NCI-H446 (cell line): ENCODE measurements at places on chromosomes 6 and 20.
A peak's percentile ranks its signal among the peaks of the same experiment; 100 is the strongest.

DNA sequence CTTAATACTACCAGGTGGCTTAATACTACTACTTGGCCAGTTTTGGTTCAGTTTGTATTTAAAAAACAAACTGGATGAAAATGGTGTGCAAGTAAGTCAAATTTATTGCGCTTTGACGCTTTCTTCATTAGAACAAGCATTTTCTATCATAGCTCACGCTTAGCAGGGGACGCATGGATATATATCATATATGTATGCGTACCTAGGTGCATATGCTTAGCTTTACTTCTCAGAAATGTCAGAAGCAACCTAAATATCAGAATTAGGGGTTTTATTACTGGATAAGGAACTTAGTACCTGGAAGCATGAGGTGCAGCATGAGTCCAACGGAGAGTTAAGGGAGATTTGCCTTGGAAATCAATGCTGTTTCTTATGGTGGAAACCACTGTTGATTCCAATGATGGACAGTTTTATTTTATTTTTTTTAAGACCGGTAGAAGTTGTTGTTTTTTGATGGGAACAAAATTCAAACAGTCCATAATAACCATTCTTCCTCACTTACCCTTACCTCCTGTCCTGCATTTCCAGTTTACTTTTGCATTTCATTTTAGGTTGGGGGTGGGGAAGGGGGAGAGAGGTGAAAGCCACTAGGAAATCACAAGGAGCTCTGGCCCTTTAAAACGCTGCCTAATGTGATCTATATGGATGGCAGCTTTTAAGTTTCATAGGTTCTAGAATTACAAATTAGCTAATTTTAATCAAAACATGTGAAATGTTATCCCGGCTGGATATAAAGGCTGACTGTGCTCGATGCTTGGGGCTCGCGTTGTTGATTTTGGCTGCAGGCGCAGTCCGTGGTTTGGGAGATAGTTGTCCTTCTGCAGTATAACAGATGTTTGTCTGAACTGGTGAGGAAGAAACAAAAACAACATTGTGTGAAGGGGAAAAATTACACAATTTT is 2.1 kb downstream of the SOBP start:
- DNase-seq: peak; percentile 74

GRCh38 chr20:1912053-1912452 is 16.8 kb downstream of the SIRPA start:
- DNase-seq: no peak

GRCh38 chr6:149900620-149901443 is 2.9 kb upstream of the RAET1E start:
- no peak for DNase-seq

DNA sequence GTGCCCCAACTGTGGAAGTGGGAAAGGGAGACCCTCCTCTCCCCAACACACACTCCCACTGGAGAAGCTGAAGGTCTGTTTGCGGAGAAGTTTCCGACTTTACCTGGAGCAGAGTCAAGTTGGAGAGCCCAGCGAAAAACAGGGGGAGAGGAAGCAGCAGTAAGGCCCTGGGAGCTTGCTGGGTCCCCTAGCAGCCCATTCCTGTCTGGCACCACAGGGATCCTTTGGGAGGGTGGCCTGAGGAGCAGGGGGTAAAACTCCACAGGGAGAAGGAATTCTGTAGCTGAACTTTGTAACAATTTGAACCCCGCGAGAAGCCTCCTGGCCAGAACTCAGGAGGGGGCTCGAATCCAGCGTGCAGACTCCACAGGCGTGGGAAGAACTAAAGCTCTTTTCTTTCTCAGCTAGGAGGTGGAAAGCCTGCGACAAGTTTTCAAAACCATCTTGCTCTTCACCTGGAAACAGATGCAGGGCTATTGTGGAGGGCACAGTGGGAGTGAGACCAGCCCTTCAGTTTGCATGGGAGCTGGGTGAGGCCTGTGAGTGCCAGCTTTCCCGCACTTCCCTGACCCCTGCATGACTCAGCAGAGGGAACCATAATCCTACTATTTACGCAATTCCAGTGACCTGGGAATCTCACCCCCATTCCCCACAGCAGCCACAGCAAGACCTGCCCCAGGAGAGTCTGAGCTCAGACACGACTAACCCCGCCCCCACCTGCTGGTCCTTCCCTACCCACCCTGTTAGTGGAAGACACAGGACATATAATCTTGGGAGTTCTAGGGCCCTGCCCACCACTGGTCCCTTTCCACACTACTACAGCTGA is 25.8 kb downstream of the SERPINB9 start:
- DNase-seq: no peak

DNA sequence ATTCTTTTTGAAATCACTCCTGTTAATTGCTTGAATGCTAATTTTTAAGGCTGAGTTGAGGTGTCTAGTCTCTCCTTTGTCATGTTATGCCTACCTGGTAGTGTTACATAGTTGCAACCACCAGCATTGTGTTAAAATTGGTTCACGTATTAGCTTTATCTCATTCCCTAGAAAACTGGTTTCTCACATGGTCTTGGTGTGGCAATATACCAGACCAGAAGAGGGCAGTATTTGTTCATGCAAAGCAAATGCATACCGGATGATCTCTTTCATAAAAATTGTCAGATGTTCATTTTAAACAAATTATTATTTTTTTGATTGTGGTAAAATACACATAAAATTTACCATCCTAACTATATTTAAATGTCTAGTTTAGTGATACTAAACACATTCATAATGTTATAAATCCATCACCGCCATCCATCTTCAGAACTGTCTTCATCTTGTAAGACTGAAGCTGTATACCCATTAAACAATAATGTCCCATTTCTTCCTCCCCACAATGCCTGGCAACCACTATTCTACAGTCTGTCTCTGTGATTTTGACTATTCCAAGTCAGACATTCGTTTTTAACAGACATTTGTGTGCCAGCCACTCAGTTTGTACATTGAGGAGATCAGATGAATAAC is 92.8 kb downstream of the ATRN start:
- peak; percentile 67 for DNase-seq

DNA sequence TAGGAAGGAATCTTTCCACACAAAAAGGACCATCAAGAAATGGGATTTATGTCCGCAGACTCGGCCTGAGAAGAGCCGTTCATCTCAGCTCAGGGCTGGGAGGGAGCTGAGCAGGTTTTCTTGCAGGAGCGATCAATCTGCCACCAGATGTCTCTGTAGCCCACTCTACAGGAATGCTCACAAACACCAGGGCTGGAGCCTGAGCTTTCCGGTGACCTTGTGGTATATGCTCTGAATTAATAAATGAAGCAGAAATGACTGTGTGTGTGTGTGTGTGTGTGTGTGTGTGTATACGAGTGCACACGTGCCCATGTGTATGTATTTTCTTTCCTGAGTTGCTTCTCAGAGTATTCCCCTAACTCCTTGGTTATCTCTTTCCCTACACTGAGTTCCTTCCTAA is 12.0 kb downstream of the CD83 start:
- DNase-seq: peak; percentile 38

- no peak for DNase-seq
Observed at GRCh38 chr6:12479451-12479850, 189.3 kb downstream of the EDN1 start.

DNA sequence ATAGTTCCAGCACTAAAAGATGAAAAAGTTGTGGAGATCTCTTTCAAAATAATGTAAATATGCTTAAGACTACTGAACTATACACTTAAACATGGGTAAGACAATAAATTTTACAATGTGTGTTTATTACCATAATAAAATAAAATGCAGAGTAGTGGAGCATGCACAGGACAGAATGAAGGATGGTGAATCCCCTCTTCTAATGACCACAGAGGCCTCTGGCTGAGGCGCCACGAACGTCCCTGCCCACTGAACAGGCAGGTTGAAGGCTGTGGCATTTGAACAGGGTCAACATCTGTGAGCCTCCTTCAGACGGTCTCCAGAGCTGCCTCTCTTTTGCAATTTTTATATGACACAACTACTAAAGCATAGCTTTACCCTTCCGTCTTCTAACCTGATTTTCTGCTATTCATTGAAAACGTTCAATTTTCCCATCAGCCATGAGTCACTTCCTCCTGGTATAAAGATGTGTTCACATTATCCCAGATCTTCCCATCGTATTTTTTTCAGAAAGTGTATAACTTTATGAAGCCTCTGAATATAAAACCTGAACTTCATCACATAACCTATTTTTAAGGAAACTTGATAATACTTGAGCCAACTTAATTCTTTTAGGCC is 37.8 kb downstream of the ADGRF4 start:
- DNase-seq: no peak

- no peak for DNase-seq
Observed at GRCh38 chr6:29451471-29452193, 5.2 kb downstream of the OR11A1 start.

DNA sequence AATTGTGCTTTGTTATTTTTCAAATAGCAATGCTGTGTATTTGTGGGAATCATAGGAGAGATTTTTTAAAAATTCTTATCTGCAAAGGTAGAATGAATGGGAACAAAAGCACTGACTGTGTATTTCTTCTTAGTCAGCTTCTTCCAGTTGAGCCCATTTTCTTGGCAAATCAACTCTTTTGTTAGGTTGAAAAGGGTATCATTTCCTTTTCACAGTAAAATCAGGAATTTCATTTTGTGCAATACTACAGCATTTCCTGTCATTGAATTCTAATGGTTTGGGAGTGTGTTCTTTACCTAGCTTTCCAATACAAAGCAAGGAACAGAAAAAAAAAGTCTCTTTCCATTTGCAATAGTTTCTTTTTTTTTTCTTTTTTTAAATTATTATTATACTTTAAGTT is 19.0 kb upstream of the EXOC2 start:
- no peak for DNase-seq

GRCh38 chr20:3545401-3545925 is 74.6 kb downstream of the ATRN start:
- DNase-seq: no peak

GRCh38 chr6:34243131-34243771 is 5.6 kb downstream of the SMIM29 start:
- no peak for DNase-seq

DNA sequence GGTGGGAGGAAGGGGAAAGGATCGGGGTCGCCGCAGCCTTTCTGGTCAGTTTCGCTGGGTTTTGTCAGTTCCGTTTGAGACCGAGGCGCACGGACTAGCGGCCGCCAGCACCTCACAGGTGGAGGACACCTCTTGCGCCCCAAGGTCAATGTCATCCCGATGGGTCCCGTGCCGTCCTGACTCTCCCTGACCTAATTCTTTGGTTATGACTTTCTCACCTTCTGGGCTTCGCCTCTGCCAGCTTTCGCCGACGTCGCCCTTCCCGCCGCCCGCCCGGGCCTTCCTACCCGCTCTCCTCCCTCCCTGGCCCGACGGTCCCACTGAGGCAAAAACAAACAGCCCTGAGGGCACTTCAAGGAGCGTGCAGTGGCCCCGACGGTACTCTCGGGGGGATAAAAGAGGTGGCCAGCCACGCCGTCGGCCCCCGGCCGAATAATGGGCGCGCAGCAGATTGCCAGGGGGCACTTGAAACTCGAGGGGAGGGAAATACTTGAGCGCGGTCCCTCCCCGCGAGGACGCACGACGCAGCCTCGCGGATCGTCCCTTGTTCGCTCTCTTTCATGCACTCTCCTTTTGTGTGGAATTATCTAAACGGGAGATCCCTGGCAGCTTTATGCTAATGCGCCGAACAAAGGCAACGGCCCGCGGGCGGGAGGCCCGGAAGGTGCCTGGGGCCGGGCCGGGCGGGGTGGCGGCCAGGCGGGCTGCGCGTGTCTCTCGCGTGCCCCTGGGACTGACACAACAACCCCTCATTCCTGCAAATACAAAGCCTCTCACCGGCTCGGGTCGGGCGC is 3.9 kb upstream of the INSM1 start:
- peak; percentile 53 for DNase-seq

GRCh38 chr6:139418481-139419132 is 44.2 kb upstream of the CITED2 start:
- DNase-seq: no peak

DNA sequence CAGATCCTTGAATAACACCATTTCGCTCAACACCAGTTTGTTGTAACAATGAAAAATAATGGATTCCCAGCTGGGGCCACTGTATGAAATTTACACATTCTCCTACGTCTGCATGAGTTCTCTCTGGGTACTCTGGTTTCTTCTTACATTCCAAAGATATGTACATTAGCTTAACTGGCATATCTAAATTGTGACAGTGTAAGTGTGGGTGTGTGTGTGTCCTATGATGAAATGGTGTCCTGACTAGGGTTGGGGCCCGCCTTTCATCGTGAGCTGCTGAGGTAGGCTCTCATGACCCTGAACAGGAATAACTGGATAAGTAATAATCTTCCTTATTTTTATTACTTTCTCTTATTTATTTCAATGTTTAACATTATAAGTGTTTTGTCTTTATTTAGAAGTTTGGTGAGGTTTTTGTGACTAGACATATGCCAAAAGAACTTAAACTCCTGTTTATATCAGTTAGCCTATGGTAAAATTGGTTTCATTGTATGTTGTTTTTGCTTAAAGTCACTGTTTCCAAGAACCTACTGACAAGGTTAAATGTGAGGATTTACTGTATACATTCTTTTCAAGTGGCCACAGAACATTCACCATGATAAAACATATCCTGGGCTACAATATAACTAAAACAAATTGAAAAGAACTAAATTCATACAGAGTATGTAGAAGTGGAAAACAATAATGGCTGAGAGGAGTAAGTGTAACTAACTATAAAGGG is 42.4 kb downstream of the RBL1 start:
- DNase-seq: no peak

DNA sequence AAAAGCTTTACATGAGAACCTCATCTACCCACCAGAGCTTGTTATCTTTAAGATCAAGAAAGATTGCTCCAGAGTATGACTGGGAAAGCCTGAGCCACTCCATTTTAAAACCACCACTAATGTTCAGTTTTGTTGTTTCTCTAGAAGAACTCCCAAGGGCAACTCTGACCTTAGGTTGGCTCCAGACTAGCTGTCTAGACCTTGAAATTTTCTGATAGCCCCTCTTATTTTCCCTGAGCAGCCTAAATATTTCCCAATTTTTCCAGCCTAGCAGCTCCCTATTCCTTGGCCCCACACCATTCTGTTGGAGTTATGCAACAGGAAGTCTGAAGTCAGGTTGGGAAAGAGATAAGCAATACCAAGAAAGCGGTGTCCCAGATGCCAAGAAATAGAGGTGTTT is 84.6 kb upstream of the TCF21 start:
- DNase-seq: no peak

- DNase-seq: no peak
Observed at GRCh38 chr6:169112483-169113320, 140.9 kb downstream of the THBS2 start.

DNA sequence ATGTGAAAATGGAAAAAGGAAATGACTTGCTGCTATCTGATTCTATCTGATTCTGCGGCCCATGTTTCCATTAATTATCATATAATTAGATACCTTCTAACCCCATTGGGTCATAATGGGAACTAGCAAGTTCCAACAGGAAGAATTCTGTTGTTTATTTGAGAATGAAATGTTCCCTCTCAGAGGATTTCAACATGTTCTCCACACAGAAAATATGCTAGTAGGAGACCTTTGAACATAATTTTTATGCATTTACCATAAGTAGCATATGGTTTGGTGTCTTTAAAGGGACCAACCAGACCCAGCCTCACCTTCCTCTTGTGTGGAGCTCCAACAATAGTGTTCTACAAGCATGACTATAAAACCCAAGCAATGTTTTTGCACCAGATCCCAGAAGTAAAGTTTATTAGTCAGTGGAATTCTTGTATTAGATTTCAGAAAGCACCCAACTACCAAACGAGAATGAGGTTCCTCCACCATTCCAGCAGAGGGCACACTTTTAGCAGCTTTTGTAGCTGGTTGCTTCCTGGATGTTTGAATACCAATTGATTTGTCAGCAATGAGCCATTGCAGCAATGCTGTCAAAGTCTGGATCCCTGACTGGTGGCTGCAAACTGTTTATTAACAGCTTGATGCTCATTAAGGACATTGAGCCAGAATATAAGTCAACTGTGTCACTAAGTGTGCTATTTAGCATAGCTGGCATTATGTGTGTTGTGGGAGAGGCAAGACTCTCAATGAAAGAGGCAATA is 143.6 kb upstream of the GJE1 start:
- no peak for DNase-seq

GRCh38 chr20:51500311-51500710 is 42.2 kb downstream of the NFATC2 start:
- no peak for DNase-seq
